ENCODE measurements at places on chromosomes 16 and 17.
A peak's percentile ranks its signal among the peaks of the same experiment; 100 is the strongest.

DNA sequence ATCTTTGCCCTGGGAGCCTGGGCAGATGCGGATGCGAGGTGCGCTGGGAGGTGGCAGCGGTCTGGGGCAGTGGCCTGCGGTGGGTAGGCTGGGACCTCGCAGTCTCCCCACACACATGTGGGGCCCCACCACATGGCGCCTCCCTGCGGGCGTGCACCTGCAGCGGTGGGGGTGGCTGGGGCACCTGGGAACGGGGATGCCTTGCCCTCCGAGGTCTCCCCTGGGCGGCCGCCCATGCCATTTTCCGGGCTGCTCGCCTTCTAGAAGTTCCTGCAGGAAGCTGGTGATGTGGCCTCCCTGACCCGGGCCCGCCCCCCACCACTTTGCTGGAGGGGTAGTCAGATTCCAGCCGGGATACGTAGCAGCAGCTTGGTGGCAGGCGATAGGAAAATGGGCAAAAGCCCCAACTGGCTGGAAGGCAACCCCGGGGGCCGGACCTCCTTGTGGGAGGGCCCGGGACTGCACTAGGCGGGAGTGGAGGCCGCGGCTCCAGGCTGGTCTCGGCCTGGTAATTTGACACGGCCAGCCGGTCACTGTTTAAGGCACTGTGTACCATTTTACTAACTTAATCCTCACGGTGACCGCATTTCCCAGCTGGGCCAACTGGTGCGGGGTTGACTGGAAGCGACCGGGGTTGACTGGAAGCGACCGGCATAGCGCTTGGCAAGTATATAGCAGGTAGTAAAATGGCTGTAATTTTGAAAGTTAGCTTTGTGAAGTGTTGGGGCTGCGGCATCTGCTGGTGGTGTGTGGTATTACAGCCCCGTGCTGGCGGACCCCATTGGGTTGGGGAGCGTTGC lies 38.5 kb downstream of the IGF2BP1 start:
- no peak for DNase-seq

DNA sequence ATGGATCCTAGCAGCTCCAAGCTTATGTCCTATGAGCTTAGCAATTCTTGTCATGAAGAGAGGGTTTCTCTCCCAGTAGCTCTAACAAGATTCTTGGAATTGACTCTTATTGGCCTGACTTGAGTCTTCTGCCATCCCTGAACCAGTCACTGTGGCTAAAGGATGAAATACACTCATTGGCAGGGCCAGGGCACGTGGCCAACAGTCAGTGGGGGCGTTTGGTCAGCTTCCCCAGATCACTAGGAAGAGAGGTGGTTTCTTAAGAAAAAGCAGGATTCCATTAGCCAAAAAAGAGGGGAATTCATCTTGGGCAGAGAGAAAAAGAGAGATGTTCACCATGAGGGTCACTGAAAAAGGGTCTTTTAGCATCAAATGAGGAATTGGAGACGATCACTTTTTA lies 363.2 kb downstream of the SNX29 start:
- DNase-seq = no peak

- no peak for DNase-seq
Observed at GRCh38 chr17:56549501-56549900, 44.0 kb upstream of the NOG start.

DNA sequence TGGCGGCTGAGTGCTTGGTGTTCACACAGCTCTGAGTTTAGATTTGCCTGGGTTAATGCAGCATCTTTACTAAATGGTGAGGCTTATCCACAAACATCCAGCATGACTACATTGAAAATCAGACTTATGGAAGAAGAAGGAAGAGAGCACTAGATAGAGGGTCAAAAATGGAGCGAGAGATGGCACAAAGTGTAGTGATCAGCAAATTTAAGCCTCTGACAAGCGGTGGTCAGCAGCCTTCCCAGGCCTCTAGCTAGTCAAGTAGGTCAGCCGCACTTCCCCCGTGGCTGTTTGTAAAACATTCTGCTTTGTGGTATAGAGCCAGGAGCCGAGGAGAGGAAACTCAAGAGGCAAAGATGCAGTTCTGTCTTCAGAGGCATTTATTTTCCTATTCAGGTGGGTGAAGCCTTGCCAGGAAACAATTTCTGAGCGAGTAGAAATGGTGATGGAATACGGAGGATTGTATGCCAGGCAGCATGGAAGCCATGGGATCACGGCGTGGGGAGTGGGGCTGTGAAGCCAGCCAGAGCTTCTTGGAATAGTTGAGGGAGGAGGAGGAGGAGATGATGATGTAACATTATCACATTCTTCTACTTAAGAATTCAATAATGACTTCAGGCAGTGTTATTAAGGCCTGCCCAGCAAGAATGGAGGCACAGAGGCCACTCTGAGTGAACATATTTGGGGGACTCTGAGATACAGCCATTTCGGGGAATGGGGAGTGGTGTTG lies 118.9 kb downstream of the MSI2 start:
- DNase-seq = no peak

- peak; percentile 58 for DNase-seq
Observed at GRCh38 chr17:57986841-57987580, 1.0 kb downstream of the VEZF1 start.

DNA sequence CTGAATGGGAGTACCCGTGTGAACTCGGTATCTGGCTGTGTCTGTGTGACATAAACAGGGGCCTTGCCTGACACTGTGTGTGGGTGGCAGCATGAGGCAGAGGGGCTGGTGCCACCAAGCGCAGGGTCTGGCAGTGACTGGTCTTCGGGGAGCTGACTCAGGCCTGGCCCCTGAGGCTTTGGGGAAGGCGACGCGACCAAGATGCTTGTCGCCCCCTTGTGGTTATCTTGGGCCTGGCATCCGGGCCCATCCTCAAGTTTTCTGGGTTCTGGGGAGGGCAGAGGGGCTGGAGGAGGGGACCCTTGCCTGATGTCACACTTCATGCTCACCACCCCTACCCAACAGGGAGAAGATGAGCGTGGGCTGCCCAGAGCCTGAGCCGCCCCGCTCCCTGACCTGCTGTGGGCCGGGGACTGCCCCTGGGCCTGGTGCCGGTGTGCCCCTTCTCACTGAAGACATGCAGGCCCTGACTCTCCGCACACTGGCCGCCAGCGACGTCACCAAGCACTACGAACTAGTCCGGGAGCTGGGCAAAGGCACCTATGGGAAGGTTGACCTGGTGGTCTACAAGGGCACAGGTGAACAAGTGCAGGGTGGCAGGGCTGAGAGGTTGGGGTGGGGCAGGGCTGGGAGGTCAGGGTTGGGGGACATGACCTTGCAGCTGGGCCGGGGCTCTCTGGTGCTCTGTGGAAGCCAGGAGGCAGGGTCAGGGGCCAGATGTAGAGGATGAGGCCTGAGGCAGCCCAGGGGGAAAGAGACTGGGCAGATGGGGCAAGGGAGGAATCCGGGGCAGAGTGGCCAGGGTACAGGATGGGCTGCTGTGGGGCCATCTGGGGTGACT lies 24.9 kb downstream of the SBK1 start:
- peak; percentile 23 for DNase-seq

DNA sequence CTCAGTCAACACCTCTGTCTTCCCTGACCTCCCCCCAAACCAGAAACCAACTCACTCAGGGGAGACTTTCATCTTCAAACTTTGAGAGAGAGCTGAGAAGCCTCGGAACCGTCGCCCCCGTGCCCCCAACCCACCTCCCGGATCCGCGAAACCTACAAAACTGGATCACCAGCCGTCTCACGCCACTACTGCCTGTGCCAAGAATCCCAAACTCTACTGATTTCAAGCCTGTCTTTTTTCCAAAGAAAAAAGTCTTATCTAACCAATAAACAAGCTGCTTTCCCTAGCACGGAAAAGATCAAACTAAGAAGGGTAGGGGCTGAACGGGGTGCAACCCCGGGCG lies 2.0 kb downstream of the AXIN2 start:
- DNase-seq = no peak

- DNase-seq = peak; percentile 84
Observed at GRCh38 chr17:42132941-42133340, 10.3 kb downstream of the HSPB9 start.

GRCh38 chr17:63464691-63465236 lies 12.1 kb upstream of the ACE start:
- no peak for DNase-seq

DNA sequence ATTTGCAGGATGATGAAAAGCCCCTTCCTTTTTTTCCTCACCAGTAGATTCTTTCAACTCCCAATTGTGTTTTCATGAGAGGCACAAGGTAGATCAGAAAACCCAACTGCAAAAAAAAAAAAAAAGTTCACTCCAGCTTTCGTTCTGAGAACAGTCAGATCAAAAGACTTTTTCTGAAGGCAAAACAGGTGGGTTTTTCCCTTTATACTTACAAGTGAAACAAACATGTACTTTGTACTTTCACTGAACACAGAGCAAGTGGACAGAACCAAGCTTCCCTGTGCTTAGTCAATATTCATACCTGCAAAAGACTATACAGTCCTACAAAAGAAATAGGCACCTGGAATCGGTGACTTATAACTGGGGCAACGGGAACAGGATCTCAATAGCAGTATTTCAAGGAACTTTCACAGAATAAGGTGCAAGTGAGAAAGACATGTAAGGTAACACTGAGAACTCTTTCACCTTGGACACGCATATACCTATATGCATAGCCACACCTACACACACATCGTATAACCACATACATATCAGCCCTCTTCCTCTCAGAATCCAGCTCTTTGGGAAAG lies 54.1 kb downstream of the TOX3 start:
- no peak for DNase-seq

- DNase-seq = no peak
Observed at GRCh38 chr16:69329369-69330285, 761 bp downstream of the PDF start.

DNA sequence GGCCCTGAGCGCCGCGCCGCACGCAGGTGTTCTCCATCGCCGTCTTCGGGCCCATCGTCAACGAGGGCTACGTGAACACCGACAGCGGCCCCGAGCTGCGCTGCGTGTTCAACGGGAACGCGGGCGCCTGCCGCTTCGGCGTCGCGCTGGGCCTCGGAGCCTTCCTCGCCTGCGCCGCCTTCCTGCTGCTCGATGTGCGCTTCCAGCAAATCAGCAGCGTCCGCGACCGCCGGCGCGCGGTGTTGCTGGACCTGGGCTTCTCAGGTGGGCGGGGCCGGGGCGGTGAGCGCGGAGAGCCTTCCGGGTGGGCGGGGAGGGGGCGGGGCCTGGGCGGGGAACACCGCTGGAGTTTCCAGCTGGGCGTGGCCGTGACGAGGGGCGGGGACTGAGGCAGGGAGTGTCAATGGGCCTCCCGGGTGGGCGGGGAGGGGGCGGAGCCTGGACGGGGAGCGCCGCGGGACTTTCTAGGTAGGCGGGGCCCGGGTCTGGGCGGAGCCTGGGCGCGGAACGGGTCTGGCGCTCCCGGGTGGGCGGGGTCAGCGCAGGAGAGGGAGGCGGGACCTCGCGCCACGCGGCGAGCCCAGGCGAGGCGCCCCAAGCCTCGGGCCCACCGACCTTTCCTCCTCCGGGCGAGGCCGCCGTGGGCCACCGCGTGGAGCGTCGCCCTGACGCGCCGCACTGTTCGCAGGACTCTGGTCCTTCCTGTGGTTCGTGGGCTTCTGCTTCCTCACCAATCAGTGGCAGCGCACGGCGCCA lies 2.4 kb downstream of the SYNGR3 start:
- peak; percentile 77 for DNase-seq

GRCh38 chr16:31277659-31278260 lies 18.0 kb downstream of the ITGAM start:
- no peak for DNase-seq

DNA sequence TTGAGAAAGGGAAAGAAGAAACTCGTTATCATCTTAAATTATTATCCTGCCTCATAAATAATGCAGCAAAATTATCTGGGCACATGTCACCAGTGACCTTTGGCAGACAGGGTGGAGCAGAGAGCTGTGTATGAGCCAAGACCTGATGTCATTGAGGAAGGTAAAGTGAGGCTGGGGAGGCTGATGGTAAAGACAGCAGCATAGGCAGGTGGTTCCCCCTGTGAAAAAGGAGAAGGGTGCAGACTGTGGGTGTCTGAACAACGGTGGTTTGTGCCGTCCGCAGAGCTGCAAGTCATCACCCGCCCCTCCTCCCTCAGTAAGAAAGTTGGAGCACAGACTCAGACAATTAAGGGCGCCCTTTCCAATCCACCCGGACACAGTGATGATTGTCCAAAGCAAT lies 30.8 kb upstream of the METTL16 start:
- DNase-seq = peak; percentile 51

- no peak for DNase-seq
Observed at GRCh38 chr16:695355-696089, 5.3 kb upstream of the WDR24 start.

DNA sequence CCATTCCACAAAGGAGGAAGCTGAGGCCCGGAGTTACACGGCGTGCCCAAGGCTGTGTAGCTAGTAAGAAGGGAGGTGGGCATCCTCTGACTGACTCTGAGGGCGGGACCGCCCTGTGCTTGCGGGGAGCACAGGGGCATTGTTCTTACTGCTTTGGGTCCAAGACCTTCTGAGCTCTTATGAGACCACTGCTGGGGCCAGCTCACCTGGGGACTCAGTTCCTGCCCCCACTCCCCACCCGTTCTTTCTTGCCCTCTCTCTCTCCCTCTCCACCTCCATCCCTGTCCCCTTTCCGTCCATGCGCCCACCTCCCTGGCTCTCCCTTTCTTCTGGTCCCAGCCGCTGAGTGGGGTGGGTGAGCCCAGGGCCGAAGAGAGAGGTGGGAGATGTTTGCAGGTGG lies 19.6 kb downstream of the CCR7 start:
- DNase-seq = no peak

DNA sequence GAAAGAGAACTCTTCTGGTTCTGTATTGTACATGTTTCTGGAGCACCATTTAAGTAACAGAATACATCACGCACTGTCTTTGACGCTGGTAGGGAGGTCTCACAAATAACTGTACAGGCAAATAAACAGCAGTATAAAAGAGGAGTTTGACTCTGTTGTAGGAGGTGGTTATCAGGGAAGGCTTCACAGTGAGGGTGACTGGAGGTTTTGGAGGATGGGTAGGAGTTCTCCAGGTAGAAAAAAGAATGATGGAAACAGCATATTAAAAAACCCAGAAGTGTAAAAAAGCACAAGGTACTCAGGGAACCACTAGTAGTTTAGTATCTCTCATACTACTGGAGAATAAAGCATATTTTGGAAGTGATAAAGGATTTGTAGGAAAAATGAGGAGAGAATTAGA lies 2.7 kb upstream of the SLC6A2 start:
- no peak for DNase-seq

GRCh38 chr16:82027629-82028064 lies 7.4 kb upstream of the HSD17B2 start:
- DNase-seq = no peak

DNA sequence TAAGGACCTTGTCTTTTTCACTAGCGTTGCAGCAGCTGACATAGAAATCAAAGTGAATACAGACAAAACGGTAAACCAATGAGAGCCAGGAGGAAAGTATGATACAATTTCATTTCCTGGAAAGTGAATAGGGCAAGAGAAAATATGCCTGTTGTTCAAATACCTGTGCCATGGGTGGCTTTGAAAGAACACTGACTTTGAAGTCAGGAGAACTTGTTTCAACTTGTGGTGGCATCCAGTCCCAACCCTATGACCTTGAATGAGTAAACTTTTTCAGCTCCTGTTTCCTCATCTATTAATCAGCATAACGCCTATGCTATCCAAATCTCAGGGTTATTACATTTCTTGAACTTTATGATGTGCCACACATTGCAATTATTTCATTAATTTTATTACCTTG lies 173.7 kb upstream of the HS3ST3A1 start:
- DNase-seq = no peak
